Cortex of kidney (tissue), 1 donor: ENCODE measurements at places on chromosomes 1 and 21.

GRCh38 chr21:31351438-31351837, 7.4 kb upstream of the TIAM1 start:
- DNase-seq = no peak

GRCh38 chr1:33018112-33018511, 18.6 kb downstream of the AK2 start:
- DNase-seq = no peak

- DNase-seq = no peak
Measured at GRCh38 chr1:233543338-233544255, 70.3 kb upstream of the KCNK1 start.

DNA sequence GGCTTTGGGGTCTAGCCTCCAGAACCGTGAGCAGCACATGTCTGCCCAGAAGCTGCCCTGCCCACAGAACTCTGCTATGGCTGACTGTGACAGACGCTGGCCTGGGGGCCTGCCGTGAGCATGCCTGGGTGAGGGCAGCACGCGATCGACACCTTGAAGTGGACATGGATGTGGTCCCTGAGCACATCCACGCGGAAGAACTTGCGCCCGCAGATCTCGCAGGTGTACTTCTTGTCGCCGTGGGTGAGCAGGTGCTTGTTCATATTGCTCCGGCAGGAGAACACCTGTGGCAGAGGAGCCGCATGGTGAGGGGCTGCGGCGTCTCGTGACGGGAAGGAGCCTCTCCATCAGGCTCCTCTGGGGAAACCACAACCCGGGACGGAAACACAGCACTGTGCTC, 56.0 kb downstream of the PRDM15 start:
- DNase-seq = no peak

- no peak for DNase-seq
Measured at GRCh38 chr1:119324198-119324597, 44.4 kb upstream of the HAO2 start.

DNA sequence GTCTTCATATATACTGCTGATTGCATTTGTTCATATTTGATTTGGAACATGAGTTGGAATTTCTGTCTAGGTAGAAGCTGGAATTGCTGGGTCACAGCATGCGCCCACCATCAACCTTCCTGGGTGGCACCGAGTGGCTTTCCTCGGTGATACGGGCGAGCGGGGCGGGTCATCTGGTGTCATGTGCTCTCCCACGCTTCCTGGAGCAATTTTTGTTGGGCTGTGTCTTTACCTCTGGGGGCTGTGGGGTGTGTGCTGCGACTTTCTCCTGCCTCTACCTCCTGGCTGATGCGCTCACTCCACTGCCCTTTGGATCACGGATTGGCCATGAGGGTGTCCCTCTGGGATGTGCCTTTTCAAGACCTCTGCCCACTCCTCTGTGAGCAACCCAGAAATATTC, 108.7 kb upstream of the COL6A1 start:
- DNase-seq = no peak

- DNase-seq = no peak
Measured at GRCh38 chr1:34358636-34359035, 181.9 kb downstream of the C1orf94 start.

DNA sequence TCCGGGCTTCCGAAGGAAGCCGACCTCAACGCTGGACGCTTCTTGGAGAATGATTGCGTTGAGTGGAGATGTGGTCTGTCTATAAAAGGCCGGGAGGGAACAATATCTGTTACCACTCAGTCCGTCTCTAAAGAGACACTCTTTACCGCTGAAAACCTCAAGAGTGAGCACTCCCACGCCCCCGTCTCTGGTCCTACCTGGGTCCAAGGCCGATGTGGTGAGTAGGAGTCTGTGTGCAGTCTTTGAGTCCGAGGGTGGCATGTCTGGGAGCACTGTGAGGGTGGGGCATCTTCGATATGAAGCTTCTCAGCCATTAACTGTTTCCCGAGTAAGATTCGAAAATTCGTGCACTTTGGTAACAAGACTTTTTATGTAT, 576 bp downstream of the ZFP69 start:
- DNase-seq = no peak

DNA sequence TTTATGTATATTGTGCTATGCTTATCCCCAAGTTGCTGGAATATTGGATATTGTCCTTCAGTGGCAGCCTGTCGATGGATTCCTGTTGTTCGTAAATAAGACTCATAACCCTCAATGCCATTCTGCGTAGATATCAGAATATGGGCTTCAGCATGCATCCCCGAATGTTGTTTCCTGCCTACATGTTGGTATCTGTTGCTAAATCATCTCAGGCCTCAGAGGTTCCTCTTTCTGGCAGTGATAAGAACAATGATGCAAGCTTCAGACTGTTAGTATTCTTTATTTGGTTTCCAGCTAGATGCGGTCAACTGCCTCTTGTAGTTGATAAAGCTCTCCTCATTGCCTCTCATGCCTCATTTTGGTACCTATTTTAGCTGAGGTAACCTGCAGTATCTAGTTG, 2082.6 kb downstream of the MRPL39 start:
- no peak for DNase-seq

GRCh38 chr1:69535490-69535889, 32.2 kb upstream of the LRRC7 start:
- DNase-seq = no peak

- DNase-seq = no peak
Measured at GRCh38 chr1:113040718-113041412, 32.1 kb upstream of the LRIG2 start.

DNA sequence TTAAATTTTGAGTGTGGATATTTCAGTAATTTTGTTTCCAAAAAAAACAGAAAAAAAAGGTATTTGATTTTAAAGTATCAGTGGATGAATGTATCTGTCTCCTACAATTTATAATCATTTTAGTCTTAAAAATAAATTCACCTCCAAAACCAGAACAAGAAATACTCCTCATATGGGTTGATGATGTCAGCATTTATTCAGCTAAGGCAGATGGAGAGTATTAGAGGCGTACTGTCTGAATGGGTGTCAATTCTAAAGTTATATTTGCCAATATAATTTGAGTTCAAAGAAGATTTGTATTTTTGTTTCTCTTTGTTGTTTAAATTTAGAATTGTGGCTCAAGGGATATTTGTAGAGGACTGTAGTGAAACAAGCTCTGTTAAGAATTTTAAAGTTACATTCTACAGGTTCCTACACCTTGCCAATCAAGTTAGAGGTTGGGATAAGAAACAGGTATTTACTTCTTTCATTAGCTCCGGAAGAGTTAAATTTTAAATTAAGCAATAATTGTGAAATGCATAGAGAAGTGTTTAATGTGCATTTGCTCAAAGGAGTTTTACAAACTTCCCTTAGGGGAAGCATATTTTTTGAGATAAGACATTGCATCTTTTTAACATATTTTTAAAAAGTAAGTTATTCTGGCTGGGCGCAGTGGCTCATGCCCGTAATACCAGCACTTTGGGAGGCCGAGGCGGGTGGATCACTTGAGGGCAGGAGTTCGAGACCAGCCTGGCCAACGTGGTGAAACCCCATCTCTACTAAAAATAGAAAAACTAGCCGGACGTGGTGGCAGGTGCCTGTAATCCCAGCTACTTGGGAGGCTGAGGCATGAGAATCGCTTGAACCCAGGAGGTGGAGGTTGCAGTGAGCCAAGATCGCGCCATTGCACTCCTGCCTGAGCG, 1.2 kb downstream of the PLA2G4A start:
- no peak for DNase-seq

DNA sequence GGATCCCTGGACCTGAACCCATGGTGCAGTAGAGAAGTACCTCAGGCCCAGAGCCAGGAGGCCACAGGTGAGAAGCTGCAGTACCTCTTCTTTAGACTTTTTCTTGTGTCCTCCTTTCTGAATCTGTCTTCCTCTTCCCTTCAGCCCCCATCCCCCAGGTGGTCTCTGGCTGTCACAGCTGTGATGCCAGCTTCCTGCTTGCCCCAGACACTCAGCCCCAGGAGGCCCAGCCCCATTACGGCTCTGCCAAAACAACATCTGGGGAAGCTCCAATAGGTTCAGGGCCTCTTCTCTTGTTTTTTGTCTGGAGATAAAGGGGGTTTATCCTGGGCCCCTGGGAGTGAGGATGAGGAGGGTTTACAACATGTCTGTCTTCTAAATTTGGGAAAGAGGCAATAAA, 9.5 kb upstream of the BTG2 start:
- DNase-seq = no peak

DNA sequence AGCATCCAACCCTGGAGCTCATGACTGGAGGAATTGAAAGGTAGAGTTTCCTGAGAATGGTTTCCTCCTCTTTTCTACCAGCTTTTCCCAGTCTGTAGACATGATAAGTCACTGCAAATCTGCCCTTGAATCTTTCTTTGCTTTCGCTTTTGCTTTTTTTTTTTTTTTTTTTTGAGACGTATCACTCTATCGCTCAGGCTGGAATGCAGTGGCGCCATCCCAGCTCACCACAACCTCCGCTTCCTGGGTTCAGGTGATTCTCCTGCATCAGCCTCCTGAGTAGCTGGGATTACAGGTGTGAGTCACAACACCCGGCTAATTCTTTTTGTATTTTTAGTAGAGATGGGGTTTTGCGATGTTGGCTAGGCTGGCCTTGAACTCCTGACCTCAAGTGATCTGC, 1.7 kb upstream of the LCA5L start:
- DNase-seq = no peak

DNA sequence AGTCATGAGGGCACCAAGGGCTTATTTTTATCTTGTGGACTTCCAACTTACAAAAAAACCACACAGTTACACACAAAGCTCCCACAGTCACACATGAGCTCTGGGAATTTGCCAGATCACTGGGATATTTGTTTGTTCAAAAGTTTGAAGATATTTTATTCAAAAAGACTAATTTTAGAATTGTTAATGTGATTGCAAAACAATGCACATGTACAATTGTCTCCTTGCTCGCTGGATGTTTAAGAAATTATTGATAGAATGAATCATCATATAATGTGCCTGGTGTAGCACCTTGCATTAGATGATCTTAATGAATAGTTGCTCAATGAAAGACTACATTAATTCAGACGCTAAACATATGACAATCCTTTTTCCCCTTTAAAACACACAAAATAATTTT, 570.3 kb downstream of the LMO4 start:
- DNase-seq = no peak

GRCh38 chr1:172394141-172394751, 26.2 kb upstream of the C1orf105 start:
- DNase-seq = no peak

DNA sequence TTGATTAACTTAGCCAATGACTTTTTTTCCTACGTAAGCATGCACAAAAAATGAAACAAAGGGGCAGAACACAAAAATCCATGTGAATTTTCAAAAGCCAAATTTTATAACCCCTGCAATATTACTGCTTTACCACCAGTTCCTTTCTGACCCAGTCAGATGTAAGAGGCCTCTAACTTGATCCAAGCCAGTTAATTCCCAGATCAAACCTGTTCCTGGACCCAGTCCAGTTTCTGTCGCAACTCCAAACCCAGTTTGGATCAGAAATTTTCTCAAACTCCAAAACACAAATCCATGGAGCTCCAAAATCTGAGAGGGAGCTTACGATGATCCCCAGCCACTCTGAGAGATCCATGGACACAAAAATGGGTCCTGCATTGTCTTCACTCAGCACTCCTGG, 7.8 kb upstream of the ZYG11A start:
- DNase-seq = no peak

DNA sequence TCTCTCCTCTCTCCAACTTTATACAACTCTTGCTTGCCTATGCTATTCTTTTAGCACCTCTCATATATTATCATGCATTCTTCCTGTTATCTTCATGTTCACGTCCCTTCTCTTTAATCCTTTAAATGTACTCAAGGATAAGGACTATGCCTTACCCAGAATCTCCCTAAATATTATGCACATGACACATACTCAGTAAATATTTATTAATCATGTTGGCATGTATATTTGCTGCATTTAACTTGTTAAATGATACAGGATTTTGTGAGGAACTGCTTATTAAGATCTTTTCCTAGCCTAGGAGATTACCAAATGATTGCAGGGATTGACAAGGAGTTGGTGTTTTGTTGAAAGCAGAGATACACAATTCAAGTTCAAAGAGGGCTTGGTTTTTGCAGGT, 109.4 kb downstream of the RGS2 start:
- no peak for DNase-seq

GRCh38 chr1:151534662-151535278, 5.3 kb upstream of the TUFT1 start:
- DNase-seq = no peak

- no peak for DNase-seq
Measured at GRCh38 chr1:159927849-159928431, 2.6 kb upstream of the TAGLN2 start.

DNA sequence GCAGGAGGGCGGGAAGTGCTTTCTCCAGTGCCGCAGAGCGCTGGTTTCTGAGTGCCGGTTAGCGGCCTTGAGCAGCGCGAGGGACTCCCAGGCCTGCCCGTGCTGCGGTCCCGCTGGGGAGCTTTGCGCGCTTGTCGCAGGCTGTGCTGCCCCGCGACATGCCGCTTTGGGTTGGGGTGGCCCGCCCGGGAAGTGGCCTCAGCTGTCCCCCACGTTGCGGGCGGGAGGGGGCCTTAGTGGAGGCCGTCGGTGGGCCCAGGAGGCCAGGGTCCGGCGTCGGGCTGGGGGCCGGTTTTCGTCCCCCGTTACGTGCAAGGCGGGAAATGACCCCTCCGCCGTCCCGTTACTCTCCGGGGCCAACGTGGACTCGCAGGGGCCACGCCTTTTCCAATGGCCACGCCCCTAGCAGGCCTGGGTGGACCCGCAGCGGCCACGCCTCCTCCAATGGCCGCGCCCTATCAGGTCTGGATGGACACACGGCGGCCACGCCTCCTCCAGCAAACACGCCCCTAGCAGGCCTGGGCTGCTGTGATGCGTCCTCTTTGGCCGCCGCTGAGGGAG, 977 bp upstream of the C1orf174 start:
- DNase-seq = peak; percentile 67

DNA sequence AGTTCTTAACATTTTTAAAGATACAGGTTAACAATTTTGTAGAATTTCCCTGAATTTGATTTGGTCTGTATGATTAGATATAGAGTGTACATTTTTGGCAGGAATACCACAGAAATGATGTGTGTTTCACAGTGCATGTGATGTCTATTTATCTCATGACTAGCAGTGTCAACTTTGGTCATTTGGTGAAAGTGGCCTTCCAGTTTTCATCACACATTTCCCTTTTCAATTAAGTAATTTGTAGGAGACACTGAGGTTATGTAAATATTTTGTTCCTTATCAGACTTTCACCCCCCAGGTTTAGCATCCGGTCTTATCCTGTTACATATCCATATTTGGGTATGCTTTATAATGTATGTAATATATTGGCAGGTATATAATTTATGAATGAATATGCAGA, 41.8 kb downstream of the MAP3K7CL start:
- no peak for DNase-seq

GRCh38 chr21:45461806-45462341, 56.9 kb downstream of the COL18A1 start:
- no peak for DNase-seq

DNA sequence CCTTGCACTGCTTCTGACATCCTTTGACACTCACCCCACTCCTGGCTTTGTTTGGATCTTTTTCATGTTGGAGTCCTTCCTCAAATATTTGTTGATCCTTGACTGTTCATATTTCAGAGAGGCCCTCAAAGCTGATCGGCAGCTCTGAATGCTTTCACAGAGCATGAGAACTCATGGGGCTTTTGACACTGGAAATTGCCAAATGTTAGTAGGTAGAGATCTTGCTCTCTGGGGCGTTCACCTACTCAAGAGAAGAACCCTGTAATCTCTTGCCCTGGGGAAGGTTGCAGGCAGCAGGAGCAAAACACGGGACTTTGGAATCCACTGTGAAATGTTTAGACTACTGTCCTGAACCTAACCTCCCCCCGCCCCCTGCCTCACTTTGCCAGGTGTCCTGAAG, 67.4 kb upstream of the STUM start:
- DNase-seq = no peak

- DNase-seq = no peak
Measured at GRCh38 chr1:32242341-32242851, 4.6 kb upstream of the FAM167B start.
